AG20443 (cell line): ENCODE measurements at places on chromosomes 5 and 9.

GRCh38 chr5:8628521-8628920 lies 759.6 kb downstream of the MTRR start:
- DNase-seq: no peak

DNA sequence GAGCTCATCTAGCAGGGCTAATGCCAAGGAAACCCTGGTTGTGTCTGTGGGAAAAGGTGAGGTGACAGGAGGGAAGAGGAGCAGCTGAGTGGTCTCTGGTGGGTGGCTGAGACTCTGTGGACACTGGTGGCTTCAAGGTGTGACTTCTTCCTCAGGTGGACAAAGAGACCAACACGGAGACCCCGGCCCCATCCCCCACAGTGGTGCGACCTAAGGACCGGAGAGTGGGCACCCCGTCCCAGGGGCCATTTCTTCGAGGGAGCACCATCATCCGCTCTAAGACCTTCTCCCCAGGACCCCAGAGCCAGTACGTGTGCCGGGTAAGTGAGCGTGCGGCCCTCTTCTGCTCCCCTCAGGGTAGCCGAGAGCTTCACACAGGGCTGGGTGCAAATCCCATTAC lies 31.1 kb upstream of the RARS1 start:
- no peak for DNase-seq

GRCh38 chr5:140342896-140343295 lies 3.5 kb downstream of the HBEGF start:
- DNase-seq: no peak

DNA sequence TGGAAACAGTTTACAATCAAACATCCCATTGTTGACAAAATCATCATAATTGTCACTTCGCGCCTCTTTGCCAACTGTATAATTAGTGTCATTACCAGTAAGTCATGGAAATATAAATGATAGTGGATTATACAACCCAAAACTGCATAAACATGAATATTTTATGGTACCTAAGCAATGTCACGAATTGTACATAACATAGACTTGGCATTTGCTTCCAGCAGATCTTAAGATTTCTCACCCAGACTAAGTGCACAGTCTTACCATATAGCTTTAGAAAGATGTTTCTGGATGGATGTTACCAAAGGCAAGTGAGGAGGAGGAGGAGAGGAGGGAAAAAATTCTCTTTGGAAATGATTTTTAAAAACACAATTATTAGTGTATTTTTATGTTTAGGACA lies 113.4 kb upstream of the TAS2R1 start:
- no peak for DNase-seq

DNA sequence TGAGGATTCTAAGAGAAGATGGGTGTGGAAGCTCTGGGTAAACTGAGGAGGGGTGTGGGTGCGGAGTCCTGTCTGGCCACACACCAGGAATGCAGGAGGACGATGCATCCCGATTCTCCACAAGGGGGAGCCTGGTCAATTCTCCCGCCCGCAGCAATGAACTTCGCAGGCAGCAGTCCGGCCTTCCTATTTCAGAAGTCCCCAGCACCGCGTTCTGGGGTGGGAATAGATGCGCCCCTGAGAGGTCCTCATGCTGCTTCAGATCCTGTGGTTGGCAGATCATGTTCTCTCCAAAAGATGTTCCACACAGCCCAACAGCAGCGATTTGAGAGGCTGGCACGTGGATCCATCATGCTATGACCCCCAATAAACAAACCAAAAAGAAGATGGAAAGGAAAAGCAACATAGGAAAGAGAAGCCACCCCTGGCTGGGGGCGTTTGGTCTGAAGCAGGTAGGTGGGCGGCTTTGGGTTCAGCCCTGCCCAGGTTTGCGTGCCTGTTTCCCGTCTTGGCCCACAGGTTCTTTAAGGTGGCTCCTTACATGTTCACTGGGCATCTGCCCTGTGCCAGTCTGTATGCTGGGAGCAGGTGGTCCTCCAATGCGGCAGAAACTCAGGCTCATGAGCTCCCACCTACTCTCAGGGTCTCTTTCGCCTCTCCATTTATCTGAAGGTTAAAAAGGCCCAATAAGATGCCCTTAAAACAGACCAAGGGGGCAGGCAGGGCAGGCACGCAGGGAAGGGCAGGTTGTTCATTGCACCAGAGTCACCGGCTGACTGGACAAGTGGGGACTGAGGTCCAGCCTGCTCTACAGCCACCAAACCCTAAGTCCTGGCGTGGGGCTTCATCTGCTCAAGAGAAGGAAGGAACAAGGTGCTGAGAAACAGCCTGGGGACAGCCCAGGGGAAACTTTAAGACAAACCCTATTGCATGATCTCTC lies 171.6 kb downstream of the PAX5 start:
- peak; percentile 84 for DNase-seq

- DNase-seq: no peak
Observed at GRCh38 chr5:180467989-180468731, 26.0 kb upstream of the CNOT6 start.

- DNase-seq: peak; percentile 81
Observed at GRCh38 chr5:36240779-36241630, 720 bp downstream of the NADK2 start.

DNA sequence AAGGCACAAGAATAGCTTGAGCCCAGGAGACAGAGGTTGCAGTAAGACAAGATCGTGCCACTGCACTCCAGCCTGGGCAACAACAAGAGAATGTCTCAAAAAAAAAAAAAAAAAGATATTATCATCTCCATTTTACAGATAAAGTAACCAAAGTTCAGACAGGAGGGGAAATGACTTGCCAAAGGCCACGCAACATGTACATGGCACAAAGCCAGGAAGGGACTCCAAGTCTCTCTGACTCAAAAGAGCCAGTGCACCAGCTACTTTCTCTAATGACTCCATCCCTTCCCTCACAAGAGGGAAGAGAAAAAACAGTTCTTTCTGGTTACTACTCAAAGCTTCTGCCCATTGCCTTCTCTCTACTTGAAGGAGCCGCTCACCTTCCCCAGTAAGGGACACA lies 34.1 kb downstream of the SIL1 start:
- no peak for DNase-seq

GRCh38 chr9:111909444-111909843 lies 12.8 kb downstream of the UGCG start:
- DNase-seq: no peak

GRCh38 chr5:138610918-138611677 lies 35.9 kb upstream of the HSPA9 start:
- DNase-seq: no peak

GRCh38 chr9:136543830-136544547 lies 1.9 kb downstream of the NOTCH1 start:
- no peak for DNase-seq

GRCh38 chr5:171840711-171841522 lies 55.3 kb downstream of the SMIM23 start:
- DNase-seq: no peak

- no peak for DNase-seq
Observed at GRCh38 chr5:143166090-143166489, 237.4 kb downstream of the NR3C1 start.

- no peak for DNase-seq
Observed at GRCh38 chr9:82206946-82207345, 218.4 kb downstream of the SPATA31D1 start.

- peak; percentile 73 for DNase-seq
Observed at GRCh38 chr5:158976035-158976434, 123.7 kb downstream of the EBF1 start.

- no peak for DNase-seq
Observed at GRCh38 chr5:170357955-170358444, 31.2 kb downstream of the KCNMB1 start.

GRCh38 chr5:18314192-18314778 lies 680.0 kb downstream of the TAF11L14 start:
- DNase-seq: peak; percentile 30

DNA sequence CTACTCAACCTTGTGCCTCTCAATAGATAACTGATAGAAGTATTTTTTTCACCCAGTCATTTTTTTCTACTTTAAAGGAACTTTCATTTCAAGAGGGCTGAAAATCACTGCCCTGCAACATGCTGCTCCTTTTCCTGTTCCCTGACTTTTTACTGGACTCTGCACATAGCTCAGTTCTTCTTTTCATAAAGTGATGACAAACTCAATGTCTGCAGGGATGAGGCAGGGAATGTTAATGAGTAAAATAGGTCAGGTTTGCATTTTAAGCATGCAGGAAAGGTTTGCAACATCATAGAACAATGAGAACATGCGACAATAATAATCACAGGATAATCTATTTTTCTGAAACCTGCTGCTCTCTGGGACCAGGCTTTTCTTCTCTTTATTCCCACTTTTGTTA lies 172.2 kb upstream of the SGCD start:
- no peak for DNase-seq

DNA sequence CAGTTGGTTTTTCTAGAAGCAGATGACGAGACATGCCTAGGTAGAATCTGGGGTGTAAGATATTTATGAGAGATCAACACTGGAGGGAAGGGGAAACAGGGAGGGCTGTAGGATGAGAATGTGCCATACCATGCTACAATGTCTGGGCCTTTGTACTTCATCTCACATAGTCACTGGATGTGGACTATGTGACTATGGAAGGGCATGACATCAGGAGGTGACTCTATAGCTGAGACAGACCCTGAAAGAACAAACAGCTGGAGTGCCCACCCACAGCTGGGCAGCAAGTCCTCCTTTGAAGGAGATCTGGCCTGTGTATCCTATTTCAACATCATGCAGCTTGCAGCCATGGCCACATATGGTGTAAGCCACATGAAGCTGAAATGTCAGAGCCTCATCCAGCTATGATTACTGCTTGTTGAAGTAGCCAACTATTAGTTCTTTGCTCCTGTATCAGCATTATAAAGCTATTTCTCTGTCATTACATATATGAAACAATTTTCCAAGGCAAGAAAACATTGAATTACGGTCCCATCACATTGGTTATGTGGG lies 46.2 kb upstream of the KIF2A start:
- DNase-seq: no peak

GRCh38 chr5:1805736-1806135 lies 4.5 kb downstream of the NDUFS6 start:
- no peak for DNase-seq

DNA sequence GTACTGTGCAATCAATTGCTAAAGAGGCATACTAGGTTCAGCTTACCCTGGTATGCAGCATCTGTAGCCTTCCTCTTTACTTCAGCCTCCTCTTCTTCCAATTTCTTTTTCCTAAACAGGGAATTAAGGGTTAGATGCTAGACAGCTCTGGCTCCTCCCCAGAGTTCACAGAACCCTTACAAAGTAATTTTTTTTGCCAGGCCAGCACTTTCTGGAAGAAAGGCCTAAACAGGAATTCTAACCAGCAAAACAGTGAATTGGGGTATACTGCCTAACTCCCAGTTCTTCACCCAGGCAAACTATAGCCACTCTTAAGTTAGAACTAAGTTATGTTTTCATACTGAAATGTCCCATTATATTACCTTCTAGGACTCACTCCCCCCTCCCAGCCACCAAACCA lies 8.1 kb downstream of the BRD8 start:
- no peak for DNase-seq

GRCh38 chr9:129910628-129911567 lies 75.6 kb downstream of the USP20 start:
- peak; percentile 92 for DNase-seq

DNA sequence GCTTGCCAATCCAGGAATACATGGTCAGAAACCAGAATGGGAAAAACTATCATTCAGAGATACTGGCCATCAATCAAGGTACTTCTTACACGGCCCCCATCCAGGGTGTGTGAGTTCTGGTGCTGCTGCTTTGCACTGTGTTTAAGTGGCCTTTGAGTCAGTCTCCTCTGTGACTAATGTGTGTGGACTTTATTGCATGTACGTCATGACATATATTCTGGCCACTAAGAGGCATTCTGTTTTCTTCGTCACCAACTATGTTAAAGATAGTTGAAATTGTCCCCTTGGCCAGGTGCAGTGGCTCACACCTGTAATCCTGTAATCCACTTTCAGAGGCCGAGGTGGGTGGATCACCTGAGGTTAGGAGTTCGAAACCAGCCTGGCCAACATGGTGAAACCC lies 8.5 kb downstream of the EXOSC3 start:
- peak; percentile 18 for DNase-seq

DNA sequence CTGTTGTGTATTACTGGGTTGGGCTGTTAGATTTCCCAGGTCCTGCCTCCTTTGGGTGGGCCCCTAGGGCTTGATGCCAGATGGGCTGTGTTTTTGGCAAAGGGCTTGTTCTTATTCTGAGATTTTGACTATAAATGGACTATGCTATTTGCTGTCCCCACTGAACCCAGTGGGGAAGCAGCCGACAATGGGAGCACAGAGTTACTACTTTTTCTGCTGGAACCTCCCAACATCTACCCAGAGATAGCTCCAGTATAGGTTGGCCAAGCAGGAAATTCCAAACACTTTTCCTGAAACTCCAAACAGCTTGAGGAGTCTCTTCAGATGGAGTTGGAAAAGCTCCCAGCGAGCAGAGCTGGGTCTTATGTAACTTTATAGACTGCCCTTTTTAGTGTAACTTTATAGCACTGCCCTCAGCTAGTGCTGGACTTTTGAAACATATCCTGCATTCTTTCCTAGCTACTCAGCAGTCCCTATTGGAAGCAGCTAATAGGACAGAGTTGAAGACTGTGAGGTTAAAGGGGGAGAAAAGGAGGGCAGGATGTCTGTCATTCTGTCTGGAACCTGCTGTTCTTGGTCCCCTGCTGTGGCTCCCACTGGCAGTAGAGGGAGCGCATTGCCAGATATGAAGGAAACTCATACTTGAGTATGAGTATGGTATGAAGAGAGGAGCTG lies 21.0 kb downstream of the RUSC2 start:
- peak; percentile 75 for DNase-seq

GRCh38 chr5:156340893-156341292 lies 13.9 kb downstream of the SGCD start:
- DNase-seq: peak; percentile 12

DNA sequence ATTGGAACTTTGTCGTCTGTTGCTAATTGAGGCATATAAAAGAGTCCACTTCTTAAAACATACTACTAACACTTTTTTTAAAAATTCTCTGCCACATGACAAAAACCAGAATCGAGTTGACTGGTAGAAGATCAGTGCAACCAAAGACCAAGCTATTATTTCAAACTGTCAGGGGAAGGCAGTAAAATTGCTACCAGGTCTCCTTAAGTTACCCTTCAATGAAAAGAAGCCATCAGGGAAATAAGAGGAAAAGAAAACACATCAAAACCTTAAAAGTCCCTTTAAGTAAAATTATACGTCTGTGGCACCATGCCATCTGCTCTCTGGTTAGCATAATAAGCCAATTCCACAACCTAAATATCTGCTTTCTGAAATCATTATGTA lies 9.6 kb downstream of the ZNF608 start:
- DNase-seq: no peak

DNA sequence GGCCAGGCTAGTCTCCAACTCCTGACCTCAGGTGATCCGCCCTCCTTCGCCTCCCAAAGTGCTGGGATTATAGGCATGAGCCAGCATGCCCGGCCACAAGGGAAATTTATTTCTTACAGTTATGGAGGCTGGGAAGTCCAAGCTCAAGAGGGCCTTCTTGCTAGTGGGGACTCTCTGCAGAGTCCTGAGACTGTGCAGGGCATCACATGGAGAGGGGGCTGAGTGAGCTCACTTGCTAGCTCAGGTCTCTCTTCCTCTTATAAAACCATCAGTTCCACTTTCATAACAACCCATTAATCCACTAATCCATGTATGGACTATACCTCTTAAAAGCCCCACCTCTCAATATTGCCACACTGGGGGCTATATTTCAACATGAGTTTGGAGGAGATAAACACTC lies 5.1 kb upstream of the SPIN1 start:
- DNase-seq: no peak
